ENCODE measurements at places on chromosomes 2 and 18.

DNA sequence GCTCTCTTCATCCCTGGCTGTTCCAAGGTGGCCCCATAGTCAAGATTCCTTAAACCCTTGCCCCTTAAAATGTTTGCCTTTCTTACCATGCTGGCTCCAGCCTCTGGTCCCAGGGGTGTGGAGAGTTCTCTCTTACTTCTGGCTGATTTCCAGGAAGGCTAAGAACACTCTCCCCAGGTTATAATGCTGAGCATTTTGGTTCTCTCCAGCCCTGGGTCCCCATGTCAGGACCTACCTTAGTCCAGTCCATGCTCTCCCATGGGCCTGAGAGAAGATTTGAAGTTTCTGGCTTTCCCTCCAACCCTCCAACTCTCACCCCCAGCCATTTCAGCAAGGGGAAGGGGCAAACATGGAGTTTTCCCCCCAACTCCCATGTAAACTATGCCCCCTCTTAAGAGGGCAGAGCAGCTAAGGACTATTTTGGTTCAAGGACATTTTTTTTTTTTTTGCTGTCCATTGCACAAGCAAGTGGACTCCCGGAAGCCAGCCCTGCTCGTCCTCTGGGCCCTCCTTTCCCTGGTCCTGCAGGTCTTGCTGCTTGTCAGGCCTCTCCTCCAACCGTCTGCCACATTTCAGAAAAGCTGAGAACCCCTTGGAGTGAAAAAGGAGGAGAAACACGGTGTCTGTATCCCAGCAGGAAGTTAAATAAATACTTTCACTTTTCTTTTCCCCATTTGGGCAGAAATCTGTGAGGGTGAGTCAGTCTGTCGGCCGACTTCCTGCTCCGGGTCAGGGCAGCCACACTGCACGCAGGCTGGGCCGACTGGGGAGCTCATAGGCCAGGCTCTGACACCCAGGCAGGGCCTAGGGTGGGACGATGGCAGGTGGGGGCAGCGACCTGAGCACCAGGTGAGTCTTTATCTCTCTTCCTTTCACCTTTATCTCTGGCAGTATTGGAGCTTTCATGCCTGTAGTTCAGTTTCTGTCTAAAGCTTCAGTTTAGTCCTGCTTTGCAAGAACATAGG is at the start of gene SP140L:
TSS of gene SP140L (plus strand) at position 741 of the 965 bp plus-strand sequence. CDS start at position 818, 77 bp downstream.
- DNase-seq, result no peak

DNA sequence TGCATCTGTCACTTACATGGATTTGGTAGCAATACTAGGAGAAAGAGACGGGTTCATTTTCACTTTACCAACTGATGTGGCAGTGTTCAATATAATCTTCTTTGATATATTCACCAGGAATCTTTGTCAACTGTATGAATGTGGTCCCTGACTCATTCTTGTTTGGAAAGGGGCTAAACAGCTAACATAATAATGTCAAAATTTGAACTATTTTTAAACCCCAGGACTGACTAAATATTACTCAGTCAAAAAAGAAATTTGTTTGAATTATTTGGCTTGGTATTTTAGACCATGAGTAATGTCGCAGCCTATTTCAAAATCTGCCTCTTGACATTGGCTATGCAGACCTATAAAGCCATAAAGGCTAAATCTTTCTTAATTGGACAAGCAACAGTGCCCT is 413.7 kb upstream of the RGPD4 start:
- no peak for DNase-seq

- DNase-seq, result no peak
Observed at GRCh38 chr2:48169141-48169592, 262.9 kb upstream of the FBXO11 start.

- no peak for DNase-seq
Observed at GRCh38 chr2:102893870-102894269, 132.0 kb downstream of the TMEM182 start.

GRCh38 chr2:18907937-18908336 is 318.6 kb upstream of the NT5C1B start:
- no peak for DNase-seq

DNA sequence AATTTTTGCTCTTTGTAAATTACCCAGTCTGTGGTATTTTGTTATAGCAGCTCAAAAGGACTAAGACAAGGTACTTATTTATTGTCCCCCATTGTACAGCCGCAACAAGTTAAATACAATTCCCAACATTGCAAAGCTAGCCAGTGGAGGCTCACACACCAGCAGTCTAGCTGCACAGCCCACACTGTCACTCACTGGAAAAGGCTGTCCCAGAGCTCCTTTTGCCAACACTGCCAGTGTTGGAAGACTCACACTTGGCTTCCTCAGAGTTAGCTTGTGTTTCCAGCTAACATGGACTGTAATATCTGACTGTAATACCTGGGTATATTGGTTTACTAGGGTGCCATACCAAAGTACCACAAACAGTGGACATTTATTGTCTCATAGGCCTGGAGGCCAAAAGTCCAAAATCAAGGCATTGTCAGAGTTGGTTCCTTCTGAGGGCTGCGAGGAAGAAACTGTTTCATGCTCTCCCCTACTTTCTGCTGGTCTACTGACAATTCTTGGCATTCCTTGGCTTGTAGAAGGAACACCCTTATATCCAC is 6.6 kb upstream of the DYM start:
- DNase-seq, result no peak

- no peak for DNase-seq
Observed at GRCh38 chr2:96934831-96935540, 51.4 kb downstream of the FAM178B start.

GRCh38 chr2:138671566-138671965 is 108.6 kb downstream of the NXPH2 start:
- no peak for DNase-seq

DNA sequence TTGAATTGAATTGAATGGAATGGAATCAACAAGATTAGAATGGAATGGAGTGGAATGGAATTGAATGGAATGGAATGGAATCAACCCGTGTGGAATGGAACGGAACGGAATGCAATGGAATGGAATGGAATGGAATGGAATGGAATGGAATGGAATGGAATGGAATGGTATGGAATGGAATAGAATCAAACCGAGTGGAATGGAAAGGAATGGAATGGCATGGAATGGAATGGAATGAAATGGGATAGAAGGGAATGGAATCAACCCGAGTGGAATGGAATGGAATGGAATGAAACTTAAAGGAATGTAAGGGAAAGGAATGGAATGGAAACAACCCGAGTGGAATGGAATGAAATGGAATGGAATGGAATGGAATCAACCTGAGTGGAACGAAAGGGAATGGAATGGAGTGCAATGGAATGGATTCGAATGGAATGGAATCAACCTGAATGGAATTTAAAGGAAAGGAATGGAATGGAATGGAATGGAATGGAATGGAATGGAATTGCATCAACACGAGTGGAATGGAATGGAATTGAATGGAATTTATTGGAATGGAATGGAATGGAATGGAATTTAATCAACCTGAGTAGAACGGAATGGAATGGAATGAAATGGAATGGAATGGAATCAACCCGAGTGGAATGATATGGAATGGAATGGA is 1146.6 kb downstream of the RPIA start:
- DNase-seq, result no peak

- no peak for DNase-seq
Observed at GRCh38 chr2:236943068-236943467, 142.6 kb upstream of the COPS8 start.

- DNase-seq, result no peak
Observed at GRCh38 chr2:145431181-145431951, 911.4 kb upstream of the ZEB2 start.

DNA sequence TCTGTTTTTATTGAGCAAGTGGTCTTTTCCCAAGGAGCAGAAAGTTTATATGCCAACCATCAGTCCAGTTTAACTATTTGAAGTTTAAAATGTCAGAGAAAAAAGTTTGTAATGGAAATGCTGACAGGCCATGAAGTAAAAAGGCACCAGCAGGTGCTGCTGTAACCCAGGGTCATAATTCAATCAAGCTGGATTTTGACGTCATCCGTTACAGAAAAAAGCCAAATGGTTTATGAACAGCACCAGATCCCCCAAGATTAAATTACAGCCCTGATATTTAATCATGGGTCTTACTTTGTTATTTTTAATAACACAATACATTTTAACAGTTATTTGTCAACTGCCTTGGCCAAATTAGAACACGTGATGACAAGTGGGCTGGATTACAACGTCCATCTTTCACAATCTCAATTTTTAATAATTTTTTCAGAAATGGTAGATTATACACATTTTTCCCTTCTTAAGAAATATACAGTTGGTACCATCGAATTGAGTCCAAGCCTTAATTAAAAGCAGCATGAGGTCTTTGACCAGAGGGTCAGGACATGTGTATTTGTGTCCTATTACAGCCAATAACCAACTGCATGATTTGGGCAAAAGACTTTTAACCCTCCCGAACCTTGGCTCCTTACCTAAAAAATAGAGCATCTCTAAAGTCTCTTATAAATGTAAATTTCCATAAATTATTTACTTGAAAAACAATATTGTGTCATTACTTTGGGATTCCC is 10.0 kb downstream of the TCF4 start:
- DNase-seq, result no peak

GRCh38 chr2:231276987-231277386 is 78.6 kb downstream of the ARMC9 start:
- DNase-seq, result no peak

DNA sequence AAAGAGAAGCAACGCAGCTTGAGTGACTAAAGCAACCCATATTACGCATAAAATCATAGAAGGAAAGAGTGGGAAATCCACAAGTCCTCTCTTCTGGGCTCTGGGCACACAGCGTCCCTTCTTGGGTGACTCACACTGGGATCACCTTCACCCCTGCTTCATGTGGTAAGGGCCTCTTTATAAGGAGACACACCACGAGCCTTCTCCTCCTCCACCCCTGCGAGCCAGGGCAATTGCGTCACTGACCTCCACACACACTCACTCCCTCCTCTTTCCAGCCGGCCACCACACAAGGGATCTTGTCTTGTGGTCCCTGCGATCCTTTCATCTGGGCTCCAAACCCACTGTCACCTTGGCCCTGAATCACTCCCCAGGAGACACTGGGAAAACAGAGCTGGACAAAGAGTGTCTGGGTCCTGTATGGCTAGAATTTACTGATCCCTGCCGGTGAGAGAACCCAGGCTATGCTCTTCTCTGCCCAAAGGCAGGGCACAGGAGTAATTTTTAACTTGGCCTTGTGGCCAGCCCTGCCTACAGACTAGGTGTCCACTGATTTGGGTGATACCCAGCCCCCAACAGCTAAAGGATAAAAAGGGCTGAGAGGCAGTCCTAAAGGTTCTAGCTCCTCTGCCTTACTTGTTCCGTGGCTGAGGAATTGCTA is 35.3 kb downstream of the NHEJ1 start:
- no peak for DNase-seq

Data from D721Med (cell line).